ENCODE measurements at places on chromosomes 6 and 20. TPM values are rescaled to one million over a fixed set of nuclear protein-coding genes. Genes with fewer than 3 reads are reported as not detected.

SCUBE3 gene
- total RNA-seq: 26.5 TPM

TCF21 gene
- total RNA-seq: 8.2 TPM

OTOR gene
- total RNA-seq: not detected

UNC5CL gene
- total RNA-seq: not detected

SLC35F1 gene
- not detected for total RNA-seq

All from regular cardiac myocyte (primary cell).